CD4-positive, alpha-beta T cell treated with Interleukin-12 subunit alpha and Interleukin-12 subunit beta, for 1 hour (primary cell): ENCODE measurements at places on chromosomes 5 and 9.

GRCh38 chr9:13718539-13718938 lies 439.0 kb upstream of the MPDZ start:
- no peak for DNase-seq

DNA sequence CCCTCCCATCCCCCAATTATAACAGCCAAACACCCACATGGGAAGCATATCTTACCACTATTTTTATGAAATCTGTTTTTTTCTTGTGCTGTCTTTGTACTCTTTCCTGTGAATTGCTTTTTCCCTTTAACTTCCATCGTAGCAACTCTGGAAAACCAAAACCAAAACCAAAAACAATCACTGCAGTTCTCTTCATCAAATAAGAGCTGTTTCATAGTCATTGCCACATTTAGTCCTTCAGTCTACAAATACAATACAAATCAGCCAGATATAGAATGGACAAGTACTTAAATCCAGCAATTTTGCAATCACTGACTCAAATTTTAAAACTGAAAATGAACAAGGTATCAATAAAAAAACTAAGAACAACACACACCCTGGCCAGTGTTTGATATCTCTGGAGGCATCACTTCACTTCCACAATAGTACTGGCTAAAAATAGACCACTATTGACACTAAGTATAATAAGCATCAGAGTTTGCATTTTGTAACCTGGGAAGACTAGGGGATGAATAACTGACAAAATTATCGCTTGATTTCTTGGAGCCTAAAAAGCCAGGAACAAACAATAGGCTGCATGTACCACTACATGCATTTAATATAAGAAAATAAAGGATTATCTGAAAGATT lies 5.4 kb downstream of the PUM3 start:
- DNase-seq: no peak

DNA sequence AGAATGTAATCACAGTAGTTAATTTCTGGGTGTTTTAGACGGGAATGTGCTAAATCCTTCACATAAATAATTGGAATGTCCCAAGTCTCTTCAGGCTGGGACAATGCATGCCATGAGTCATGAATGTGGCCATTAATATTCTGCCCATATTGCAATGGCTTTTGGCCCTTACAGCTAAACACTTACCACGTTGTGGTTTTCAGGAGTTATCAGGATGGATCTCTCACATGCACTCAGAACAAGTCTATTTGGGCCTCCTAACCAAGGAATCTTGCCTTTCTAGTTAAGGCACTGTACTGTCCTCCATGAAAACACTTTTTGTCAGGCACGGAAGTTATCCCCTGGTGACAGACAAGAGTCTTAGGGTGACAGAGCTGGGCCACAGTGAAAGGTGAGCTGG lies 32.7 kb downstream of the PKD2L2 start:
- DNase-seq: no peak

- DNase-seq: no peak
Observed at GRCh38 chr9:94855903-94856302, 129.4 kb downstream of the AOPEP start.

- no peak for DNase-seq
Observed at GRCh38 chr9:134700636-134701350, 59.2 kb downstream of the COL5A1 start.

DNA sequence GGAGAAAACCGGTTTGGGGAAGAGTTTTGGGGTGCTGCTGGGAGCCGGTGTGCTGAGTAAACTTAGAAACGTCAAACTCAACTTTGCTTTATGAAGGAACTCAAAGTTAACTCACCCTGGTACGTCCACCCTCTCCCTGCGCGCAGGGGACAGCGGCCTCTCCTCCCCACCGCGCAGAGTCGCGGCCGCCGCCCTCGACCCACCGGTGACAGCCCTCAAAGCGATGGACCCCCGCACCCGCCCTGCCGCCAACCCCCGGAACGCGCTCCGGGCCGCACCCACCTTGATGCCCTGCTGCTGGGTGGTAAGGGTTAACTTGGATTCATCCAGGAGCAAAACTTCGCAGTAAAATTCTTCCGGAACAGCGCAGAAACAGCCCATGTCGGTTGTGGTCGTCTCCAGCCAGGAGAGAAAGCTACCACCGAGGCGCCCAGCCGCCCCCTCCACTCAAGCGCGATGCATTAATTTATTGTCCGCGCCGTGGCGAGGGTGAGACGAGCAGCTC lies 366 bp downstream of the EPB41L4A start:
- DNase-seq: no peak

DNA sequence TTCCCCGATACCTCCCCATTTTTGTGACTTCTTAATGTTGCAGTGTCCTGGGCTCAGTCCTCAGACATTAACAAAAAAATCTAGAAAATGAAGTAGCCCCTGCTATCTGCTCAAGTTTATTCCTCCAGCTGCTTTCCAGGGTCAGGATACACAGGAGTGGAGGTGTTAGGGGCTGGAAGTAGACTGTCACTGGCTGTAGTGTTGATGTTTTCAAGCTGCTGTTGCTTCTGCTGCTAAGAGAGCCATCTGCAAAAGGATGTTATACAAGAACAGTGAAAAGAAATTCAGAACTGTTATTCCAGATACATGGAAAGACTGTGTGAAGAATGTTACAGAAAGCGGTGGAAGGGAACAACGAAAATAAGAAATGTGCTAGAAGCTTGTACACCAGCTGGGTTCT lies 10.7 kb downstream of the CD14 start:
- DNase-seq: no peak

- DNase-seq: no peak
Observed at GRCh38 chr9:87763286-87763685, 37.4 kb downstream of the CTSL start.

GRCh38 chr5:110031402-110032140 lies 341.8 kb downstream of the MAN2A1 start:
- DNase-seq: peak; percentile 10

GRCh38 chr5:1654786-1655495 lies 131.2 kb upstream of the LPCAT1 start:
- no peak for DNase-seq

- no peak for DNase-seq
Observed at GRCh38 chr5:113189291-113189690, 212.7 kb downstream of the DCP2 start.

DNA sequence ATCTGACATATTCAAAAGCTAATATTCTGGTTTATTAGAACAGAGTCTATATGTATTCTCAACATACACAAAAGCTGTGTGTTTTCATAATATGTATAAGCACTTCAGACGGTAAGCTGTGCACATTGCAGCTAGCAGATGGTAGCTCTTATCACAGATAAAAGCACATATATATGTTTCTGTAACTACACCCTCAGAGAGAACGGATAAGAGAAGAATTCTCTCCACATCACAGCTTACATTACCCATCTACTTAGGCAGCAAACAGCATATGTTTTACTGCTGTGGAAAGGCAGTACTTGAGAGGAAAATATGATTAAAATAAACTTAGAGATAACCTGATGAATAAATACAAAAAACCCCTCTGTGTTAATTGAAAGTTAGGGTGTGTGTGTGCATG lies 450.9 kb upstream of the ZNF608 start:
- DNase-seq: no peak

DNA sequence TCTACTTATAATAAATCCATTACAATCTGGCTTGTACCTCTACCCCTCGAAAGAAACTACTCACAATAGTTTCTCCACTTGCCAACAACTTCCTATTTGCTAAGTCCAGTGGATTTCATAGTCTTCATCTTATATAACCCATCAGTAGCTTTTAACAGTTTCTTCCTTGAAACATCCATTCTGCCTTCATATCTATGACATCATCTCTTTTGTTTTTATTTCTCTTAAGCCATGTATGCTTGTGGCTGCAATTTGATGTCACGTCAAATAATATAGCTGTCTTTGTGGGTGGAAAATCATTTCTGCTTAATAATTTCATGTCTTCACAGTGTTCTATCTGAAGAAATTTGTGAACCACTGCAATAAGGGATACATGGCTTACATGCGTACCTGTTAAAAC lies 77.5 kb upstream of the GRHPR start:
- no peak for DNase-seq
